ENCODE measurements at places on chromosomes 12 and 14.

DNA sequence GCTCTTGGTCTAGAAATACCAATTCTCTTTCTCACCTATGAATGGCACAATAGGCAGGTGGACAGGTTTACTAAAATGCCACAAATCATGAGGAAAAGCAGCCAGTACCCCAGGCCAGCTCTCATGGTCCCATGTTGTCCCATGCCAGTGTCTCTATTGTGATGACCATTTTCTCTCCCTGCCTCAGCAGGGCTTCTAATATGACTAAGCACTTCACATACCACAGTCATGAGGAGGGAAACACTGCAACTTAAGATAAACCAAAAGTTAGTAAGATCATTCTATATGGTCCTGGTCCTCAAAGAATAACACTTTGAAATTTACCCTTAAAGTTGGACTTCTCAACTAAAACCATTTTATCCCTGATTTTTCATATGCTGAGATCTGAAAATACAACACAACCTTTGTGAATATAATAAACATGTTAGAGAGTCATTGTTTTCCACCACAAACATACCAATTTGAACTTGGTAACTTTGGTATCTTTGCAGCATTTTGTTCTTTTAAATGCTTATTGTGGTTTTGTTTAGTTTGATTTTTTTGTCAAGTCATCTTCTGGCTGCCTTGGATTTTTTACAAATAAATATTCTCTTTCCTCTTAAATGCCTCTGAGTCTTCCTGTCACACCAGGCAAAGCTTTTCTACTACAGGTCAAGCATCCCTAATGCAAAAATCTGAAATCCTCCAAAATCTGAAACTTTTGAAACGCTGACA, 3.6 kb downstream of the TTC5 start:
- peak; percentile 35 for DNase-seq

- no peak for DNase-seq
Measured at GRCh38 chr14:41597647-41598046, 9.0 kb upstream of the LRFN5 start.

- DNase-seq = no peak
Measured at GRCh38 chr14:76666746-76667145, 94.5 kb upstream of the VASH1 start.

- DNase-seq = peak; percentile 55
Measured at GRCh38 chr12:89636052-89636775, 72.4 kb downstream of the ATP2B1 start.

- no peak for DNase-seq
Measured at GRCh38 chr14:97414718-97415098, 617.5 kb downstream of the VRK1 start.

- peak; percentile 18 for DNase-seq
Measured at GRCh38 chr12:53659571-53659981, 16.3 kb downstream of the ATP5MC2 start.

GRCh38 chr12:44381341-44381740, 494.8 kb downstream of the NELL2 start:
- DNase-seq = no peak

DNA sequence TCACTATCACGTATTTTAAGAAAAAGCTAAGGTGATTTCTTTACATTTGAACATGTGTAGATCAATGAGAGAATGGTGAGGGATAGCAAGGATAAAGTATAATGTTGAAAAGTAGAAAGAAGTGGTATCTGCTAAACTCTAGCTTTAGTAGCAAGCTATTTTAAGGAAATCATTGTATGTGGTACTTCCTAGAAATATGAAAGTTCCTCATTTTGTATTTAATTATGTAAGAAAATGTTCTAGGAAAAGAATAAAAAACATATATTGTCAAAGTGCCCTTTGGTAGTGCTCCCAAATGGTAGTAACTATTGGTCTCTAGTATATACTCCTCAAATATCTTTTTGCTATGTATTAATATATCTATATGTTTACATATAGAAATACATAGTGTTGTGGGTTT, 35.7 kb downstream of the RAB21 start:
- DNase-seq = no peak

- no peak for DNase-seq
Measured at GRCh38 chr14:81709681-81710080, 176.0 kb upstream of the SEL1L start.

DNA sequence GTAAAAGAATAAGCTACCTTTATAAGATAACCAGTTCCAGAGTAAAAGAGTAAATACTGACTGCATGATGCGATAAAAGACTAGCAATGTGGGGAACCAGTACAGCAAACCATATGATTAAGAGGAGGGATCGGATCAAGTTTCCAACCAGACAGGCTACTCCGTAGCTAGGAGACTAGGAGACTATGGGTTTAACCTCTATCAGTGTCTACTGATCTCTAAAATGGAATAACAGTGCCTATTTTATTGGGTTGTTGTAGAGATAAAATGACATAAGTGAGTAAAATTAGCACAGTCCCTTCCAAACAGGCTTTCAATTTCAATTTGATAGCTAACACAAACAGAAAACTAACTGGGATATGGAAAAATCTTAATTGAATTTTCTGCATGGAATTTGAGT, 76.0 kb downstream of the PAWR start:
- no peak for DNase-seq

GRCh38 chr12:110657747-110658146, 31.2 kb downstream of the HVCN1 start:
- DNase-seq = no peak
